ENCODE measurements at places on chromosomes 3 and 15.
A peak's percentile ranks its signal among the peaks of the same experiment; 100 is the strongest.

DNA sequence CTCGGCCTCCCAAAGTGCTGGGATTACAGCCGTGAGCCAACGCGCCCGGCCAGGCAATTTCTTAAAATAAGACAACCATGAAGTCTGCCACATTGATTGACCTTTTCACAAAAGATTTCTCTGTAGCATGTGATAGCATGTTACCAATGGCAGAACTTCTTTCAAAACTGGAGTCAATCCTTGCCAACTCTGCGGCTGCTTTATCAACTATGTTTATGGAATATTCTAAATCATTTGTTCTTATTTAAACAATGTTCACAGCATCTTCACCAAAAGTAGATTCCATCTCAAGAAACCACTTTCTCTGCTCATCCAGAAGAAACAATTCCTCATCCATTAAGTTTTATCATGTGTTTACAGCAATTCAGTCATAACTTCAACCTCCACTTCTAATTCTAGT lies 9.4 kb downstream of the UBR1 start:
- no peaks in the 10 kb centered on the region for H3K36me3 ChIP-seq
- no peak overlapping the region for H3K27ac ChIP-seq
- no peaks in the 10 kb centered on the region for H3K27me3 ChIP-seq

GRCh38 chr15:99127773-99128172 lies 22.9 kb downstream of the SYNM start:
- no peaks in the 10 kb centered on the region for H3K27me3 ChIP-seq
- peaks cover 7% of the 10 kb centered on the region for H3K4me1 ChIP-seq
- no peak overlapping the region for H3K27ac ChIP-seq
- no peak overlapping the region for H3K4me3 ChIP-seq

DNA sequence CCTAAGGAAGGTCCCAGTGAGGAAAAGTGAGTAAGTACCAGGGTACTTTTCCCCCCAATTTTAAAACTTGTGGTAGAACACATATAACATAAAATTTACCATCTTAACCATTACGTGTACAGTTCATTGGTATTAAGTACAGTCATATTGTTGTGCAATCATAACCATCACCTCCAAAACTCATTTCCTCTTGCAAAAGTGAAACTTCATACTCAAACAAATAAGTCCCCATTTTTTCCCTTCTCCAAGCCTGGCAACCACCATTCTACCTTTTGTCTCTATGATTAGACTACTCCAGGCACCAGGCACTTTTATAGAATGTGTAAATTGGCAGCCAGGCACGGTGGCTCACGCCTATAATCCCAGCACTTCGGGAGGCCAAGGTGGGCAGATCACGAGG lies 12.2 kb downstream of the PRC1 start:
- H3K36me3 ChIP-seq: no peaks in the 10 kb centered on the region
- DNase-seq: no peak
- no peak overlapping the region for H3K4me3 ChIP-seq
- H3K27ac ChIP-seq: no peak overlapping the region
- no peaks in the 10 kb centered on the region for H3K4me1 ChIP-seq
- H3K27me3 ChIP-seq: no peaks in the 10 kb centered on the region

GRCh38 chr3:184814214-184814613 lies 2.2 kb downstream of the VPS8 start:
- no peak for DNase-seq
- peaks cover 11% of the 10 kb centered on the region for H3K4me1 ChIP-seq
- H3K27ac ChIP-seq: no peak overlapping the region
- H3K27me3 ChIP-seq: no peaks in the 10 kb centered on the region
- H3K4me3 ChIP-seq: no peak overlapping the region

DNA sequence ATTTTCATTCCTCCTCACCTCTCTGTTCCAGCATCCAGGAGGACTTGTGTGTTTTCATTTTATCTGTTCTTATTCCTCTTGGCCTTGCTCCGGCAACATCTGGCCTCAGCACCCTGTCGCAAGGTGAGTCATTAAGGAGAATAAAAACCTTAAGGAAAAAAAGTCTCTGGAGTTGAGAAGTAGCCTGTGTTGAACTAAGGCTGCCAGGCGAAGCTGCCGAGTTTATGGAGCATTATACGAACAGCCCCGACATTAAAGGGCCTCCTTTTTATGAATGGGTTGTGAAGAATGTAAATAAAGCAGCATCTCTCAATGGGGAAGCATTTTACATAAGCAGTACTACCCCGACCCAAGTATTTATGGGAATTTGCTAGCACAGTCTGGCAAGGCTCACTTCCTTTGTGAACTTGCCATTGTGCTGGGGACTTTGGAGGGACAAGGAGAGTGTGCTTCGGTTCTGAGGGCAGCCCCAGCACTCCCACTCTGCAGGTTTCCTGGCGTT lies 4.7 kb downstream of the BAHD1 start:
- no peak for DNase-seq
- H3K27me3 ChIP-seq: no peaks in the 10 kb centered on the region
- H3K36me3 ChIP-seq: no peaks in the 10 kb centered on the region
- no peak overlapping the region for H3K27ac ChIP-seq
- peaks cover 8% of the 10 kb centered on the region for H3K4me1 ChIP-seq

DNA sequence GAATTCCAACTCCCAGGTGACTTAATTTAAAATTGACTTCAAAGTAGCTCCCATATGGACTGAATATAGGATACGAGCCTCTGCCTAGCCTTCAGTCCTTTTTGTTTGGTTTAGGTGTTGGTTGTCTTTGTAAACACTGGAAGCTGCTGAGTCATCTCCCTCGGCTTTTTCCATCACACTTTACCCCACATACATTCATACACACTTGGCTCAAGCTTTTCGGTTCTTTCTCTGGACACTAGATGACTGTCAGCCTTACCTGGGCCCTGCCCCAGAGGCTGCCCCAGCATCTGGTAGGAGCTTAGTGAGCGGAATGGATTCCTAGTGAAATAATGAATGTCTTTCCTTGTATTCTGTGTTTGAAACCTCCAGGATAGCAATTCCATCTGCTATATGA lies 201.5 kb upstream of the IL12A start:
- H3K27ac ChIP-seq: peak overlapping the region; percentile 29
- H3K36me3 ChIP-seq: no peaks in the 10 kb centered on the region
- peaks cover 45% of the 10 kb centered on the region for H3K4me1 ChIP-seq
- H3K27me3 ChIP-seq: no peaks in the 10 kb centered on the region

- no peaks in the 10 kb centered on the region for H3K4me1 ChIP-seq
- H3K27ac ChIP-seq: no peak overlapping the region
- H3K4me3 ChIP-seq: no peak overlapping the region
- DNase-seq: no peak
Measured at GRCh38 chr15:36978625-36979024, 121.7 kb downstream of the MEIS2 start.

- H3K36me3 ChIP-seq: no peaks in the 10 kb centered on the region
- no peak overlapping the region for H3K4me3 ChIP-seq
- DNase-seq: no peak
- H3K27me3 ChIP-seq: no peaks in the 10 kb centered on the region
Measured at GRCh38 chr15:101089579-101090427, 162.0 kb downstream of the CHSY1 start.
